HT1080 (cell line): ENCODE measurements at places on chromosomes 1 and 21.

- DNase-seq, result no peak
Measured at GRCh38 chr1:70005386-70006034, 199.9 kb downstream of the LRRC40 start.

DNA sequence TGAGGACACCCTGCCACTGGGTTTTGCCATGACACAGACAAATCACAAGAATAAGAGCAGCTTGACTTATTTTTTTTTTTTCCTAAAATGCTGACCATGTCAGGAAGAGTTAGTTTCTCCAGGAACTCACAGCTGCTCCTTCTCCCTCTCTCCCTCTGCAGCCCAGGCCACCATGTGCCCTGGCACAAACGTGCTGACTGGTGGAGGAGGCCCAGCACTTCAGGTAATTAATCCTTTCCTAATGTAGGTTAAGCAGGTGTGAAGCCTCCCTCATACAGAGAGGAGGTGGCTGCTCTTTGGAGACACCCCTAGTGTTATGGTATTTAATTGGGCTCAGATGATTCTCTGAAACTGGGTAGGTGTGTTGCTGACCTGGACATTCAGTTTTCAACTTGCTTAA, 129.8 kb upstream of the USH2A start:
- no peak for DNase-seq

GRCh38 chr1:160630523-160631451, 16.1 kb downstream of the SLAMF1 start:
- no peak for DNase-seq

DNA sequence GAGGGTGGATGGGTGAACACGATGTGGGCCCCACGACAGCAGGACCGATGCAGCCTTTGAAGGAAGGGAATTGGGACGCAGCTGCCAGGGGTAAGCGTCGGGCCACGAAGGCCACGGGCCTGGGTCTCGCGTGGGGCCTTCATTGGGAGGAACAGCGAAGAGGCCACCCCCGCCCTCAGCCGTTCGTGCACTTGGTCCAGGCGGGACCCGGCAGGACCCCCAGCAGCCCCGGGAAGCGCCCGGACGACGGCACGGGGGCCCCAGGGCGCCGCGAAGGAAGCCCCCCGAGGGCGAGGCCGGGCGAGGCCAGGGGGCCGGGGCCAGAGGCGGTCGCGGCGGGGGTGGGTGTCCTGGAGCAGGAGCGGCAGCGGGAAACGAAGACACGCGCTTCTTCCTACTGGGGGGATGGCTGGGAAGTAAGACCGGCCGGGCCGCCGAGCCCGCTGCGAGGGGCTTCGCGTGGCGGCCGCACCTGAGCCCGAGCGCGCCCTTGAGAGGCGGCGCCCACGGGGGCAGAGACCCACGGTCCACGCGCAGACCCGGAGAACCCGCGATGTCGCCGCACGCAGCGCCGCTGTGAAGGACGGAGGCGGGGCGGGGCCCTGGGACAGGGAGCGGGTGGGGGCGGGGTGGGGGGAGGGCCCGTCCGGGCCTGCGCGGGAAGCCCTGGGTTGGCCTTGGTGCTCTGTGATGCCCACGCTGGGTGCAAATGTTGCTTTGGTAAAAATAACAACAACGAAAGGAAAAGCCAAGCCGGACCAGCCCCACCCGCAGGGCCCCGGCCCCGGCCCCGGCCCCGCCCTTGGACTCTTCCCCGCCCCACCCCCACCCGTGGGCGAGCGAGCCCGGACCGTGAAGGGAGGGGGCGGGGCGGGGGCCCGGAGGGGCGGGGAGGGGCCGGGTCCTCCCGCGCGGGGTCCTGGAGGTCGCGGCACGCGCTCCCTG, 56.0 kb upstream of the ADARB1 start:
- DNase-seq, result no peak

DNA sequence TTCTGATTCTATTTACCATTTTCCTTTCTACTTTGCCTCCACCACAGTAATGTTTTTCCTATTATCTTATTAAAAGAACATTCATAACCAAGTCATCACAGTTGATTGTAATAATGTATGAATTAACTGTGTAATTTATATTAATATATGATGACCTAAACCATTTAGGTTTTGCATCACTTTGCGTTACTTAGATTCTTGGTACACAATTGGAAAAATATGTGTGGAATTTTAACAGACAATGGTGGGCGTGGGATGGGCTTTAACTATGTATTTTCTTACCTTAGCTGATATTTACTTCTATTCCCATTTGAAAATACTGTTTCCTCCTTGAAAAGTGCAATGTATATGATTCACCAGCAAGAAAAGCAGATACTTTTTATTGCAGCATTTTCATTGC, 3.6 kb downstream of the KRTAP21-3 start:
- no peak for DNase-seq

DNA sequence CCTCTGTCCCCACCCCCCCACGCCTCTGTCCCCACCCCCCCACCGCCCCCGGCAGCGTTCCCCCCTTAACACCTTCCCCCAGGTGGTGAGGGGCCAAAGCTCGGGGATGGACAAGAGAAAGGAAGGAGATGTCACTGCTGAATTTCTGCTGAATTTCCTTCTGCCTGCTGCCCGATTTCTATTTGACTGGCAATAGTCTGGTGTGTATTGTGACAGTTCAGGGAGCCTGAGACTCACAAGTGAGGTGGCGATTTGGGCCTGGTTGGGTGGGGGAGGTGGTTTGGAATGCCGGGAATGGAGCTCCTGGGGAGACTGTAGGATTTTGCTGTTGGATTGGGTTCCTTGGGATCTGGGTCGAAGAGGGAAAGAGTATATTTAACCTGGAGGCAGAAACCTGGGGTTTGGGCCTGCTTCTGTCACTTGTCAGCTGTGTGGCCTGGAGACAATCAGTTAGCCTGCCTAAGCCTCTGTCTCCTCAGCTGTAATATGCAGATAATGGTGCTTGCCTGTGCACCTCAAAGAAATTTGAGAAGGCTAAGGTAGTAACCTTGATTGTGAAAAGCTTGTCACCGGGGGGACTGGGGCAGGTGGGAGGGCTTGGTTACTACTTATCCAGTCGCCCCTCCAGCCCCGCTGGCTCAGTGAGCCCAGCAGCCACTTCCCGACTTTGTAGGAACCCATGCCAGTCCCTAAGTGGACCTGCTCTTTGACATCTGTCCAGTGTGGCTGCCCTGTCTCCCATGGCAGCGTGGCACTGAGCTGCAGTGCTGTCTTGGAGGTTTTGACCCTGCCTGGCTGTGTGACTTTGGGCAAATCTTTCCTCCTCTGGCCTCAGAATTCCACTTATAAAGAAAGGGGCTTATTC, 7.7 kb upstream of the LMNA start:
- DNase-seq, result no peak

DNA sequence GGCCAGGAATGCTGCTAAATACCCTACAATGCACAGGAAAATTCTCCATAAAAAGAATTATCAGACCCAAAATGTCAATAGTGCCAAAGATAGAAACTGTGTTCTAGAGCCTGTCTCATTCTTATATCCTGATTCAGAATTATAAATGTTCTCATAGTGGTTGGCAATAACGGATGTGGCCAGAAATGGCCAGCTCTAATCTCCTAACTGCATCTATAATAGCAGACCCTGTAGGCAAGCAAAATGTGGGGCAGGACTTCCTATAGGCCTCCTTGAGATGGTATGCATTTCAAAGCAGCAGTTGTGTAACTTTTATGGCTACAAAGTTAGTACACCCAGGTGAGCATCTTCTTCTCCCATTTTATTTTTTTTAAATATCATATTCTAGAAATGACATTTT, 95.9 kb upstream of the SGIP1 start:
- peak; percentile 60 for DNase-seq

DNA sequence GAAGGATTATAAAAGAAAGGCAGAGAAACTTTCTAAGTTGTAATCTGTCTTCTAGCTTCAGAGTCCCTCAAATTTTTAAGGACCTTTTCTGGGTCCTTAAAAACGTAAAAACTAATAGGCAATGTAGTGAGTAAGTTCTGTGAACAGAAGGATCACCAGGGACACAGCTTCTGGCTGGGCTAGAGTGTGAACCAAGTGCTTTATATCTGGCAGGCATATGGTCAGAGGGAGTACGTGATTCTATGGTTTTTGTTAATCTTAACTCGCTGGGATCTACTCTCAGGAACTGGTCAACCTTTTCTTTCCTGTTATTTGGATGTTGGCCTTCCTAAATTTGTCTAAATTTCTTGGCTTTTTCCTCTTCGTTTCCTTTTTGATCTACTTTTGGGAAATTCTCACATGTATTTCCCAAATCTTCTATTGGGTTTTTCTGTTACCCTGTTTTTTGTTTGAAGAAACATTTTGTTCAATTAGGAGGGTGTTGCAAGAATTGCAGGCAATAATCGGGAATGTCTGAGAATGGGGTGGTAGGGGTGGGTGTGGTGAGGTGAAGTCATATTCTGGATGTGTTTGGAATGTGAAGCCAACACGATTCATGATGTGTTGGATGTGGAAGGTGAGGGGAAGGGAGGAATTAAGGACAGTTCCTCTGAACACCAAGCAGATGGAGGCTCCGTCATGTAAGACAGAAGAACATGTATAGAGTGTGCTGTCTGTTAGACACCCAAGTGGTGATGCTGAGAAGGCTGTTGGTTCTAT, 193.2 kb downstream of the FMN2 start:
- DNase-seq, result no peak

GRCh38 chr1:195754874-195755273, 853.4 kb downstream of the KCNT2 start:
- no peak for DNase-seq

DNA sequence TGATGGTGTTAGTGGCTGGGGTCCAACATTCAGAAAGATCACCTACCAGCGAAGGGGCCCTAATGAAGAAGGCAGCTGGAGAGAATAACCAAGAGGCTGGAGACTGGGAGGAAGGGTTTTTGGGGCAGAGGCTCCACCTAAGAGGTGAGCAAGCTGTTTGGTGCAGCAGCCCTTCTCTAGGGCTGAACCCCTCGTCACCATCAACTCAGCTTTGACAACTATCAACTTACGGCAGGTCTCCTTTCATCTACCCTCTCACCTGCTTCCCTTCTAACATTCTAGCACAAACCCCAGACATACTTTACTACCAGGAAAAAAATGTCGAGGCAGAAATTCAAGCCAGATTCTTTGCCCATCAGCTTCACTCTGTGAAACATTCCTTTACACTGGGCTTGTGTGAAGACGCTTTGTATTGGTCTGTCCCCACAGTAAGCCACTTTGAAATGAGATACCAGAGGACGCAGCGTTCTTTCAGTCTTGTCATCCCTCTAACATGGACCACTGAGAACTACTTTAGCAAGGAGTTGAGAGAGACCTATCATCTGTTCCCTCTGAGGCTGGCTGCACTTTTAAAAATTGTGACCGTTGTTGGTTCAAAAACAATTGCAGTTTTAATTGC, 84.6 kb downstream of the RAVER2 start:
- DNase-seq, result no peak

DNA sequence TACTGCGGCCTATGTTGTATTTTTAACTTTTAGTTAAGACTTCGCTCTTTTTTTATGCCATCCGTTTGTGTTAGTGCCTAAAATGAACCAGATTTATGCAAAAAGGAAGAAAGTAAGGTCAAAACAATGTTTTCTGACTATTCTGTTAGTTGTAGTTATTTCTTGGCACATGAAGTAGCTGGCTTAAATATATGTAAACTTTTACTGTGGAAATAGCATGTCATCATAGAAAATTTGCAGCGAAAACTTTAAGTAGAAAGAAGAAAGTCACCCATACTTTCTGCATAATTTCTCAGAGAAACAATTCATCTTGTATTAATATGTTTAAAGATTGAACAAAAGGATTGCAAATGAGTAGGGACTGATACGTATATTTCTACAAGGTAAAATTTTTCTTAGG, 106.4 kb downstream of the NEK7 start:
- no peak for DNase-seq

GRCh38 chr1:153337980-153338853, 10.4 kb downstream of the PGLYRP4 start:
- no peak for DNase-seq

DNA sequence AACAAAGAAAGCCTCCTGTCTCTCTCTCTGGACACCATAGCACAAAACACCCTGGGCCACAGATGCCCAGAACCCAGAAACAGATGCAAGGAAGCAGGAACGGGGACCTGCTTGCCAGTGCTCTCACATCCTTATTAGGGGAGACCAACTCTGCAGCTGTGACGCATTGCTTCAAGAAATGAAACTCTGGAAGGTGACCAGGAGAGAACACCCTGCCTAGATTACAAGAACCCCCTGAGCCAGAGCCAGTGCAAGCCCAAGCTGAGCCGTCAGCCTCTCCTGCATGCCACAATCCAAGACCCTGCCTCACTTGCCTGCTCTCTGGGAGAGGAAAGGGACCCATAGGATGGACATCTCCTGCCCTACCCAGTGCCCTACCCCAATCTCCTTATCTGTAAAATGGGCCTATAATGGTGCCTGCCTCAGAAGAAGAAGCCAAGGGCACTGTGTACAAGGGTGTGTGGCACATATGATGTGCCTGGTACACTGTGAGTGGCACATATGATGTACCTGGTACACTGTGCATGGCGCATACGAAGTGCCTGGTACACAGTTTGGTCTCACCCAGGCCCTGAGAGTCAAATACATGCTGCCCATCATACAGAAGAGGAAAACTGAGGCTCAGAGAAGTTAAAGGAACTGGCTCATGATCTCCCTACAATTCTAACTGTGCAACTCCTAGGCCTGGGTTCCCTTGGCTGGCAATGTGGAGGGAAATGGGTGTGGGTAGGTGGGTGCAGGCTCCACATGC, 16.8 kb upstream of the FAM131C start:
- no peak for DNase-seq

DNA sequence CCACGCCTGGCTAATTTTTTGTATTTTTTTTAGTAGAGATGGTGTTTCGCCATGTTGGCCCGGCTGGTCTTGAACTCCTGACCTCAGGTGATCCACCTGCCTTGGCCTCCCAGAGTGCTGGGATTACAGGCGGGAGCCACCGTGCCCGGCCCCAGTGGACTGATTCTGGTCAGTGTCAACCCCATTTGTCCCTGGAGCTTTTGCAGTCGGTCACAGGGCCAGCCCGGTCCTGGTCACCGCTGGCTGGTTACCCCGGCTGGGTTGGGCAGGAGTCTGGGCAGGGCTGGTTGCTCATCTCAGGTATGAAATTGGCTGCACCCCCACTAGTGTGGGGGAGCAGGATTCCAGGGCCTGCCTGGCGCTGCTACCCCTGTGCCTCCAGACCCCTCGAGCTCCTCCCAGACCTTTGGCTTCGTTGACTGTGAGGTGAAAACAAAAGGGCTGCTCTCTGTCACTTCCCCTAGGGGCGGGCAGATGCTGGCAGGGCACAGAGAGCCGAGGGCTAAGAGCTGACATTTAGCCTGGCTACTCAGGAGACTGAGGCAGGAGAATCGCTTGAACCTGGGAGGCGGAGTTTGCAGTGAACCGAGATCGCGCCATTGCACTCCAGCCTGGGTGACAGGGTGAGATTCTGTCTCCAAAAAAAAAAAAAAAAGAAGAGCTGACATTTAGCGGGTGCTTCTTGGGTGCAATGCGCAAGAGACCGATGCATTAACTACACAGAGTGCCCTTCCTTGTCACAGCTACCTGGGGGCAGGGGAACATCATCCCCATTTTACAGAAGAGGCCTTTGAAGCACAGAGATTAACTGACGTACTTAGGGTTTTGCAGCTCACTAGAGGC, 10.6 kb downstream of the TNFRSF1B start:
- DNase-seq, result no peak

DNA sequence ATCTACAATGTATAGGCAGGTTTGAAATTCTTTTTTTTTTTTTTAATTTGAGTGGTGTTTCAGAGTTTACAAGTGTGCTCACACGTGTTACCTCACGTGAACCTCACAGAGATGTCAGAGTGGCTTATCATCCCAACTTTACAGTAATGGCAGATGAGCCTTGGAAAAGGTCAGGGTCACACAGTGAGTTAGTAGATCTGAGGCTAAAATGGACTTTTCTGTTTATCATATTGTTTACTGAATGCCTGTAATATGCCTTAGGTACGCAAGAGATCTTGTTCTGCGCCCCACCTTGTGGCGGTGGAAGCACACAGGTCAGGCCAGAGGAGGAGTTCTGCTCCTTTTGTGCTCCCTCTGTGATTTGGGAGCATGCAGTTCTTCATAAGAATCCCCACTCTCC, 80.0 kb downstream of the DYRK1A start:
- no peak for DNase-seq
